ENCODE measurements at places on chromosomes 1 and 21.

- no peak for DNase-seq
Observed at GRCh38 chr1:8363186-8363766, 45.4 kb downstream of the SLC45A1 start.

GRCh38 chr1:117754061-117754969 is 148.5 kb downstream of the TENT5C start:
- DNase-seq, result no peak

DNA sequence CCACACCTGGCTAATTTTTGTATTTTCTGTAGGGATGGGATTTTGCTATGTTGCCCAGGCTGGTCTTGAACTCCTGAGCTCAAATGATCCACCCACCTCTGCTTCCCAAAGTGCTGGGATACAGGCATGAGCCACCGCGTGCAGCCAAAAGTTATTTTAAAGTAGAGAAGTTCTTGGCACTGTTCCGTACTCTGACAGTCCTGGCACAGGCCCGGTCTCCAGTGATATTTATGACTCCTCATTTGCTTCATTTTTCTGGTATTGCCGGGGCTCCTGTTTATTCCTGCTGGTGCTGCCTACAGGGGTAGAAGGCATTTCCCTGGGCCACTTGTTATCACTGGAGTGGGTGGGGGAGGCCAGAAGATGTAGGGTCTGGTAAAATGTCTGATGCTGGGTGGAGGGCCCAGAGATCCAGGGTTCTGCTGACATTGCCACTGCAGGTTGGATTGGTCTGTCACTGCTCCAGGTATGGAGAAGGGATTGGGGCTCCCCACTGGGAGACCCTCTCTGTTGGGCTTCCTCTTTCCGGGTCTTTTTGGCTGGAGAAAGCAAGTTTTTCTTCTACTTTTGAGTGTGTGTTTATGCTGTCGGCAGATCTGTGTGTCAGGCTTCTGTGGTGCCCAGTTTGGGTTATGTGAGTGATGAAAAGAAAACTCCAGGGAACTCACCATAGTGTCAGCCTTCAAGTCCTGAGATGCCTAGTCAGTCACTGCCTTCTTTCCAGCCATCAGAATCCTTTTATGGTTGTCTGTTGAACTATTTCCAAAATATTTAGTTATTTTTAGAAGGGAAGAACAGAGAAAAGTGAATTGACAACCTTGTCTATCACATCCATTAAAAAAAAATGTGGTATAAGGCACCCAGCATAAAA is 4.5 kb downstream of the MROH7 start:
- no peak for DNase-seq

GRCh38 chr1:87176087-87176486 is 152.6 kb upstream of the LMO4 start:
- no peak for DNase-seq

- no peak for DNase-seq
Observed at GRCh38 chr1:169957884-169958283, 64.2 kb upstream of the SCYL3 start.

DNA sequence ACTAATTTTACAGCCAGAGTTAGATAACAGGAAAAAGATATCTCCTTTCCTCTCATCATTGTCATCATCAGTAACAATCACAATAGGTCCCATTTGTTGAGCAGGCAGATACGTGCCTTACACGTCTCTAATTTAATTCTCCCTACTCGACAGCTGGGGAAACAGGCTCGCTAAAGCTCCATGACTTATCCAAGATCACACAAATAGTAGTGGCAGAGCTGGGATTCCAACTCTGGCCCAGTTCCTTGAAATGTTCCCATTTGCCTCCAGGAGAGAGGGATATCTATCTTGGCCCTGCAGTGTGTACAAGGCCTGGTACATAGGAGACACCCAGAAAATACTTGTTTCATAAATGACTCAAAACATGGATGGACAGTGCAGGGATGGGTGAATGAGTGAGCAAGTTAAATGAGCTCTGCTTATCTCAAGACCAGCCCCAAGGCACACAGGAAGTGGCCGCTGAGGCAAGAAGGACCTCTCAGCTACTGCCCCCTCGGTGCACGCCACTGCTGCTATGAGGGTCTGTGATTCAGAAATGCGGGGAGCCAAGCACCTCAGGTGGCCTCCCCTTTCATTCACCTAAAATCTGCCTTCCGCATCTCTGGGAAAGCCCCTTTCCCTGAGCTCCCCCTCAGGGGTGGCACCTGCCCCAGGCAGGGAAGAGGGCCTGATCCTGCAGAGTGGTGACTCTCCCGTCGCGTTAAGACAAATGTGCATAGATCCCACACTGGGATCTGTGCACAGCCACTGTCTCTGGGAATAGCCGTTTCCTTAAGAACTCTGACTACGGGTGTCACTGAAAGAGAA is 3.6 kb downstream of the KCNN3 start:
- DNase-seq, result no peak

GRCh38 chr1:188427642-188428041 is 1598.9 kb downstream of the PLA2G4A start:
- DNase-seq, result no peak

- no peak for DNase-seq
Observed at GRCh38 chr1:51421964-51422363, 91.6 kb upstream of the TTC39A start.

DNA sequence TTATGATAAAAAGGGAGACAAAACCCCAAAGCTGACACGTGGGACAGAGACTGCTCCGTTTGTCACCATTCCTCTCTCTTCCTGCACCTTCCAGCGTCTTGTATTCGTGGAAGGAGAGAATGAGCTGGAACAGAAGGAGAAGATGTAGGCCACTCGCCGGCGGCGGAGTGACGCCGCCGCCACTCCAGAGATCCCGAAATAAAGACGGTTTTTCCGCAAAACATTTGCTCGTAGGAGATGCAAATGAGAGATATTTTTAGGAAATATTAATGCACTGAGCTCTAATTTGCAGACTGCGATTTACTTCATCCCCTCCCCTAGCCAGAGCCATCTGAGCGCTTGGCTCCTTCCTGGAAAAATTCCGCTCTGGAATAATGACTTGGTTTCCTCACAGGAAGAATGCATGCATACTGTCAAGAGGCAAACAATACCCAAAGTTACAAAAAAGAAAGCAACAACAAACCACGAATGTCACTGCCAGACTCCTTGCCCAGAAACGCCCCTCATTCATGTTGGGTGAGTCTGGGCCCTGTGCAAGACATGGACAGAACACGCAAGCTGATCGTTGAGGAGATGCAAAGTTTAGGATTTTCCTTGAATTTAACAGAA is 18.0 kb upstream of the ADARB1 start:
- no peak for DNase-seq

- DNase-seq, result no peak
Observed at GRCh38 chr1:184788970-184789369, 34.3 kb upstream of the EDEM3 start.
